ENCODE measurements at places on chromosomes 5 and 9.

DNA sequence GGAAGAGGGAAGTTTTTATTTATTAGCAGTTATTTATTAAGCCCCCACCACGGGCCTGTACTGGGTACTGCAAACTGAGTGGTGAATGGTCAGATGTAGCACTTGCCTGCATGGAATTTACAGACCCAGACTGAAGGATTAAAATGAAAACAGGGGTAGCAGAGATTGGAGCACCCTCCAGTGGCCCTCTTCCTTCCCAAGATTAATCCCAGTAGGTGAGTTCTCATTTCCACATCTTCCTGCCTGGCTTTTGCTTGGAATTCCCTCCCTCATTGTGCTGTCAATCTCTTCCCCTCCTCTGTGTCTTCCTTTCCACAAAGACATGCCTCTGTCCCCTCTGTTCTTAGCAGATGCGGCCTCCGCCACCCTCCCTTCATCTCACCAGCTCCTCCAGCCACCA is 39.2 kb downstream of the MVB12B start:
- no peak for DNase-seq

DNA sequence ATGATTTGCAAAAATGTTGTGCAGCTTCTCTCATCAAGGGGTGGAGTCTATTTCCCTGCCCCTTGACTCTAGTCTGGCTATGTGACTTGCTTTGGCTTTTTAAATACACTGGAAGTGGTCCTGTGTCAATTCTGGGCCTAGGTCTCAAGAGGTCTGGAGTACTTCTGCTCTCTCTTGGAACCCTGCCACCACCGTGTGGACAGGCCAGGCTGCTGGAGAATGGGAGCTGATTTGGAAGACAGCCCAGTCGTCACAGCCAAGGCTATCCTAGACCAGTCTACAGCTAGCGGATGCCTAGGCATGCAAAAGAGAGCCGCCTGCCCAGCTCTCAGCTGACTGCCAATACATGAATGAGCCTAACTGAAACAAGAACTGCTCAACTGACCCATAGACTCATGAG is 56.7 kb upstream of the CLINT1 start:
- no peak for DNase-seq

- no peak for DNase-seq
Observed at GRCh38 chr5:133049726-133050048, 2.1 kb upstream of the HSPA4 start.

GRCh38 chr9:135990468-135991429 is 29.6 kb upstream of the UBAC1 start:
- no peak for DNase-seq

- DNase-seq = no peak
Observed at GRCh38 chr5:173721601-173722232, 105.3 kb upstream of the BOD1 start.

GRCh38 chr5:136686192-136686872 is 321.0 kb upstream of the TRPC7 start:
- no peak for DNase-seq

GRCh38 chr5:175285261-175285660 is 158.7 kb downstream of the DRD1 start:
- no peak for DNase-seq

DNA sequence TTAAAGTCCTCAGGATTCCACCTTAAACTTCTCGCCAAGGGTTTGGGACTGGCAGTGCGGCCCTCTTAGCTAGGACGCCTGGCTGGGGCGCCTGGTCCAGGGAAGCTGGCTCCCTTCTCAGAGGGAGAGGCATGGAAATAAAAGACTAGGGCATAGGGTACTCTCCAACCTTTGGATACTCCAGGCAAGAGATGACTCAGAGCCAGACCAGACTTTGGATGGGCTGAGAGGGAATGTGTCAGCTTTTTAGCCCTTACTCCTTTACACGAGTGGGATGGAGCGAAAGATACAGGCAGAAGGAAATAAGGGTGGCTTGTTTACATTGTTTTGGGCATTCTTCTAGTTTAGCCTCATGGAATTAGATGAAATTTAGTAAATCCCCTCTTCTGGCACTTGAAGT is 48.2 kb downstream of the IL31RA start:
- DNase-seq = no peak

- no peak for DNase-seq
Observed at GRCh38 chr9:109317311-109317978, 3.4 kb downstream of the EPB41L4B start.

GRCh38 chr9:133354766-133355165 is 1.5 kb downstream of the SURF1 start:
- no peak for DNase-seq
